ENCODE measurements at places on chromosomes 1 and 21.

DNA sequence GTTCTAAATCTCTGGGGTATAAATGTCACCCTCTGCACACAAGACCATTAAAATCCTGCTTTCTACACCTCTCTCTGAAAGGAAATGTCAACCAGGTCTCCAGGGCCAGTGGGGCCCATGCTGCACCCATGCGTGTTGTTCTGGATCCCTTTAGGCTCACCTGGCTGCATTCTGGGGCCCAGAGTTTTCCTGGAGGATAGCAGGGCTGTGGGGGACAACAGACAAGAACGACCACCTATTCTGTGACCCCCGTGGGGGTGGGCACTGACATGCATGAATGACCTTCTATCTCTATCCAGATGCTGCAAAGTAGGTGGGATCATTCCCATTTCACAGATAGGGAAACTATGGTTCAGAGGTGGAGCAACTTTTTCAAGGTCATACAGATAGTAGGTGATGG, 41.6 kb downstream of the TNNT2 start:
- no peak for DNase-seq

- DNase-seq: peak; percentile 67
These were observed 5.1 kb upstream of the HES4 start for GRCh38 chr1:1004780-1005697.

- DNase-seq: no peak
These were observed 72.2 kb downstream of the CACHD1 start for GRCh38 chr1:64542118-64542517.

GRCh38 chr1:199272628-199273086, 633.8 kb downstream of the PTPRC start:
- DNase-seq: no peak

GRCh38 chr1:200960236-200960947, 63.1 kb downstream of the KIF21B start:
- no peak for DNase-seq

DNA sequence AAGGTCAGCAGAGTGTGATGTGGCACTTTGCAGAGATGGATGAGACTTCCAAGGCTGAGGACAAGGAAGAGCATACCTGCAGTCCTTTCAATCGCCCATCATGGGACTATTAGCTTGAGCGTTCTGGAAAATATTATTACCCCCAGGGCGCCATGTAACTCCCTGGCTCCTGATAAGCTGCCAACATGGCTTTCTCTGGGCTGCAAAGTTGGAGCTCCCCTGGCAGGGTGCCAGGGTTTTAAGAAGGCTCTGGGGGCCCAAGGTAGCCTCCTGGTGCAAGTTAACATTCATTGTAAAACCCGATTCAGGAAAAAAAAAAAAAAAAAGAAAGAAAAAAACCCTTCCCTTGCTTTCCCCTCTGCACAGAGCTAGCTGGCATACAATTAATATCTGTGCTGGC, 196.7 kb downstream of the PBX1 start:
- no peak for DNase-seq

DNA sequence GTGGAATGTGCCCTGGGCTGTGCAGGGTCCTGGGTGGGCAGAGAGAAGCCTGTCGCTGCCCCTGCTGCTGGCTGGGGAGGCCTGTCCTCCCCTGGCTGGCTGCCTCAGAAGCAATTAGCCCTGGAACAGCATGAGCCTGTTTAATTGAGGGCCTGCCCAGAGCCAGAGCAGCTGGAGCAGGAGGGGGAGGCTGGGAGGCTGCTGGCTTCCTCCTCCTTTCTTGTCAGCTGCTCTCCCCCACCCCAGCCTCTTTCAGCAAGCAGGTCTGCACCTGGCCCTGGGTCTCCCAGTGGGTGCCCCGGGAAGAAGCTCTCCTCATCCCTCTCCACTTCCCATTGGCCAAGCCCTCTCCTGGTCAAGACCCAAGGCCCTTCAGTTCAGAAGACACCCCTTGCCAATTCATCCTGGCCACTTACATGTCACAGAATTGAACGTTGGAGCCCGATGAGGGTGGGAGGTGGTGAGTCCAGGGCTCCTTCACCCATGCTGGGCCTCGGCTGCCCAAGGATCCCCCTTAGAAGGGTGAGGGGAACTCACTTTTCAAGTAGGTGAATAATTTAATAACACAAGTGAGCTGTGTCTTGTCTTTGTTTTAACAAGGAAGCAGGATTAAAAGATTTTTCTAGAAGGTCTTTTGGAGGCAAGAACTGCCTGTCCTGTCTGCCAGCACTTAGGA, 13.2 kb downstream of the AMPD2 start:
- DNase-seq: no peak

DNA sequence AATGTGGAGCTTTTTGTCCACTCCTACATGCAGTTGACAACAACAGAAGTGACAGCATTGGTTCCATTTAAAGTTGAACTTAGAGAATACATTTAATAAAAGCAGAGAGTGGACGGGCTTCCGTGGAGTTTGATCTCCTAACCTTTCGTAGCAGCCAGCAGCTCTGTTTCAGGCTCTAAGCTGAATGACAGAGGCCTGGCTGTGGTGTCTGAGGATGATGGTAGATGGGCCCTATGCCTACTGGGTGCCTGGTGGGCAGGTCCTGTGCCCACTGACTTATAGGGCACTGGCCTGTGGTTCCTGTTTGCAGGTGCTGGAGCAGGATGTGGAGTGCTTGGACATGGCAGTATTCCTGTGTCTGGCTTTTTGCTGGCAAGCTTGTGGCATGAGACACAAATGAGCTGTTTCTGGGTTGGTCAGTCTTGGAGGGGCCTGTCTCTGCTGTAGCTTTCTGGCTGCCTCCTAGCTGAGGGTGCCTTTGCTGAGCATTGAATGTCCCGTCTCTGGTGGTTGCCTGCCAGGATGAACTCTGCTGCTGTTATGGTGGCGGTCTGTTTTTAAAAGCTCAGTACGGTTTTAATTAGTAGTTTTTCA, 54.6 kb downstream of the PRDM2 start:
- DNase-seq: no peak

GRCh38 chr21:28111151-28111619, 881.5 kb downstream of the LTN1 start:
- no peak for DNase-seq

GRCh38 chr1:236893626-236894545, 98.8 kb downstream of the MTR start:
- DNase-seq: no peak

DNA sequence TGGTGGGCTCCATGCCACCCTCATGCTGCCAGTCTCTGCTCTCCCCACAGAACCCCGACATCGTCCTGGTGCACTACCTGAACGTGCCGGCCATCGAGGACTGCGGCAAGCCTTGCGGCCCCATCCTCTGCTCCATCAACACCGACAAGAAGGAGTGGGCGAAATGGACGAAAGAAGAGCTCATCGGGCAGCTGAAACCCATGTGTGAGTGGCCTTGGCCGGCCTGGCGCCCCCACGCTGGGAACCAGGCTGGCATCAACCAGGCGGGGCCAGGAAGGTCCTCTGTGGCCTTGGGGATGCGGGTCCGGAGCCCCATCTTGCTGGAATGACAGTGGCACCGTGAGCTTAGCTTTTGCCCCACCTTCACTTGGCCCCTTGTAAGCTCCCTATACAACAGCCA, 130.7 kb upstream of the VAMP3 start:
- DNase-seq: no peak

- no peak for DNase-seq
These were observed 39.3 kb upstream of the EPS8L3 start for GRCh38 chr1:109802901-109803561.

DNA sequence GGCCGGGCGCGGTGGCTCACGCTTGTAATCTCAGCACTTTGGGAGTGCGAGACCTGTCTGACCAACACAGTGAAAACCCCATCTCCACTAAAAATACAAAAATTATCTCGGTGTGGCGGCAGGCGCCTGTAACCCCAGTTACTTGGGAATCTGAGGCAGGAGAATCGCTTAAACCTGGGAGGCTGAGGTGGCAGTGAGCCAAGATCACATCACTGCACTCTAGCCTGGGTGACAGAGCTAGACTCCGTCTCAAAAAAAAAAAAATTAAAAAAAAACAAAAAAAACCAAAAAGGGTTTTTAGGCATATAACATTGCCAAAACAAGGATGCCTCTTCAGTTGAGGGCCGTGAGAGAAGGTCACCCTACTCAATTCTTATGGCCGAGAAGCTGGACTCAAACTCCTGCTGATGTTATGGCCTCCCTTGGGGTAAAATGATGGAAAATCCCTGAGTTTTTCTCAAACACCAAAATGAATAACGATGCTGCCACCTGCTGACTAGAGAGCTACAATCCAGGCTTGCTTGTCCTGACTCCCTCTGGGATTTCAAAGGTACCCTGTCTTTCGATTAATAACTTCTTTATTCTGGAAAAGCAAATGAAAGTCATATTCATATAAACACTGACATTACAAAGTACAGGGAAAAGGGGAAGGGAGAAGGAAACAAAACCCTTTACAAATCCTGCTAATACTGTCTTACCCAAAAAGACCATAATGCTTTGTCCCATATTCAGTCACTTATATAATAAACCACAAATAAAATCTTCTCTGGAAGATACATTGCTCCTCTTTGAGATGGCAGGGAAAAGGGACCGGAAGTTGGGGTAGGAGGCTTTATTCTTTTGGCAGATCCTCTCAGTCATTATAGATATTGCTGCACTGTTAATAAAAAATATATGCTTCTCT, 10.7 kb downstream of the RAB42 start:
- DNase-seq: peak; percentile 28

DNA sequence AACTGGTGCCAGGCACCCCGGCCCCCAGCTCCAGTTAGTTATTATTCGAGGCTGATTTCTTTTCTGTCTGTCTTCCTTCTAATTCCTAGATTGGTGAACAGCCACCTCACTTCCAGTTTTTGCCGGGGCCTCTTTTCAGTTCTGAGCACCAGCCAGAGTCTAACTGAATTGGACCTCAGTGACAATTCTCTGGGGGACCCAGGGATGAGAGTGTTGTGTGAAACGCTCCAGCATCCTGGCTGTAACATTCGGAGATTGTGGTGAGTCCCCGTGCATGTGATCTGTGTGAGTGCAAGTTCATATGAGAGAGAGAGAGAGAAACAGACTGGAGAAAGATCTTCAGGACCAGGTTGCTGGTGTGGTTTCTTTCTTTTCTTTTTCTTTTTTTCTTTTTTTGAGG, 13.5 kb downstream of the NLRP3 start:
- DNase-seq: no peak

DNA sequence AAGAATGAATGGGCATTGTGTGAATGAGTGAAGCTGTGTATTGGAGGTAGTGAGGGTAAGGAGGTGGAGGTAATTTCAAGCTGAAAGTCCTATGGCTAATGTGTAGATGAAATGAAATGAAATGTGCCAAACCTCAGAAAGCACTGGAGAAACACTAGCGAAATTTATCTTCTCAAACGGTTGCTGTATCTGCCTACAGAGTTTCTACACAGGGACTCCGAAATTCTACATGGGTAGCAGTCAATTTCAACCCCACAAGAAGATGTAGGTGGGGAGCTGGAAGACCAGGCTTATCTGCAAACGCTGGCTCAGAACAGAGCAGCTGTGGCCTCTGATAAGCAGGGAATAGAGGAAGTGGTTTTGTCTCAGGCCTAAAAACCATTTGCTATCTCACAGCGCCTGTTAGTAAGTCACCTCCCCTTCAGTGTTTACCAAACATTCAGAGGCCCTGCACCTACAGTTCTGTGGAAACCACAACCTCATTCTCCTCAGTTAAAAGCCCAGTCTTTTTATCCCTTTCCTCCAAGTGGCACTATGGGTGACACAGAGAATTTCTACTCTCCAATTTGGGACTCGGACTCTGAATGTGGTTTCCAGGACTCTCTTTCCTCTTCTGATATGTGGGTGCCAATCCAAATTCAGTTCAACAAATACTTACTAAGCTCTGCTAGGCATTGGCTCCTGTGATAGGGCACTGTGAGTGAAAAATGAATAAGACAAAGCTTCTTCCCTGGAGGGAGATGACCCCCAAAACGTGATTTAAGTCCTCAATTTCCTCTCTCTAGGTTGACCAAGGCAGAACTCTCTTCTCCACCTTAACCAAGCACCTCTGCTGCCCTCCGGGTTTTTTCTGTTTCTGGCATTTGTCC, 17.2 kb upstream of the SLAMF6 start:
- peak; percentile 100 for DNase-seq

GRCh38 chr1:169610108-169610507, 19.8 kb downstream of the SELP start:
- no peak for DNase-seq

GRCh38 chr1:92480813-92481598, 5.7 kb downstream of the GFI1 start:
- no peak for DNase-seq

GRCh38 chr21:32712043-32712442, 15.8 kb downstream of the SYNJ1 start:
- DNase-seq: peak; percentile 64

DNA sequence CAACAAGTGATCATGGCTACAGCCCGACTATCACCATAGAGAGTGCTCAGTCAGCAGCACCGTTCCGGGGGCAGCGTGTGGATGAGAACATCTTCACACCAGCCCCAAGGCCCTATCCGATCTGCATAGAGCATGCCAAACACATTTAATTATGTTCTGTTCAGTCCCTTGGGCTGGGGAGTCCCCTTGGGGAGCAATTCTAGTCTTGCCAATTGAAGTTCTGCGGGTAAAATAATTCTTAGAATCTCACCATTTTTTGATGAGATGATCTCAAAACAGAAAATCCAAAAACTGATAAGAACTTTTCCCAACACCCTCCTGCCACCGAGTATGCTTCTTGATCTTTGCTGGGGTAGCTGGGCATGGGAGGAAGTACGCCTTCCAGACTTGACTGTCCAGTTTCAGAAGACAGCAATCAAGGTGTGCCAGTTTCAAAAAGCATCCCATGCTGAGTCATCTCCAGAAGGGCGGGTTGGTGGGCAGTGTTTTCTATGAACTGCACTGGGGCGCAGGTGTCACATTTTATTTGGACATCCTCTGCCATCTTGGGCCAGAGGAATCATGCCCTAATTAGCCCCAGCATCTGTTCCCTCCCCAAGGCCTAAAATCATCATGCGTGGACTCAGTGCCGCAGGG, 20.8 kb upstream of the PTPRF start:
- DNase-seq: no peak

- DNase-seq: no peak
These were observed 36.0 kb upstream of the ANGPTL7 start for GRCh38 chr1:11153184-11153583.

GRCh38 chr1:67013573-67013972, 40.4 kb downstream of the SLC35D1 start:
- no peak for DNase-seq

GRCh38 chr1:98437540-98437939, 224.0 kb upstream of the SNX7 start:
- DNase-seq: no peak

DNA sequence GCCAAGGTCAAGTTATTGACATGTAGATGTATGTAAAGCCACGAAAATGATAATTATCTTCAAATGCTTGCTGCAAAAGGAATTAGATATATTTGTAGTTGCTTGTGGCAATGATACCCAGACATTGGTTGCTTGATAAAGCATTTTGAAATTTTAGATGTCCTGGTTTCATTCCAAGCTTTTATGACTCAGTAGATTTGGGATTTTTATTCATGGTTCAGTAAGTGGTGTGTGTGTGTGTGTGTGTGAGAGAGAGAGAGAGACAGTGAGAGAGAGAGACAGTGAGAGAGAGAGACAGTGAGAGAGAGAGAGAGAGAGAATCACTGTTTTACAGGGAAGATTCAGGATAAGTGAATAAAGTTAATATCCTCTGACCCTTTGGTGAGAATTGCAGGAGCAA, 498.2 kb upstream of the C1orf87 start:
- DNase-seq: no peak

GRCh38 chr1:166947398-166948043, 27.8 kb downstream of the ILDR2 start:
- DNase-seq: no peak
